ENCODE measurements at places on chromosomes 7 and 10. TPM values are rescaled to one million over a fixed set of nuclear protein-coding genes. Genes with fewer than 3 reads are reported as not detected.

SPDYE5 gene
- total RNA-seq, result not detected

CYP3A7 gene
- total RNA-seq, result not detected

GNG11 gene
- total RNA-seq, result 576 TPM

DDIT4 gene
- total RNA-seq, result 133 TPM

OR6B1 gene
- total RNA-seq, result not detected

GNGT1 gene
- not detected for total RNA-seq

ZNF467 gene
- total RNA-seq, result 6.1 TPM
